Mammary epithelial cell (primary cell): ENCODE measurements at places on chromosomes 6 and 20. TPM values are rescaled to one million over a fixed set of nuclear protein-coding genes. Genes with fewer than 3 reads are reported as not detected.

Gene MAPK13
- total RNA-seq: 11.9 and 15.0 TPM in 2 replicates

Gene ENTPD6
- total RNA-seq: 82.9 and 96.3 TPM in 2 replicates

Gene SCGN
- not detected in 2 replicates for total RNA-seq

Gene RAD21L1
- not detected in 2 replicates for total RNA-seq

Gene COL11A2
- total RNA-seq: 0.45 and 0.64 TPM in 2 replicates

Gene COL9A1
- total RNA-seq: not detected in 2 replicates

Gene ELOVL4
- 14.8 and 15.2 TPM in 2 replicates for total RNA-seq

Gene CTCFL
- total RNA-seq: not detected

Gene MRPS26
- total RNA-seq: 25.3 TPM

Gene ZDHHC14
- 4.0 TPM for total RNA-seq

Gene SCUBE3
- total RNA-seq: under 0.01 TPM

Gene FGD2
- not detected for total RNA-seq

Gene SLC22A2
- total RNA-seq: not detected in 2 replicates

Gene DZANK1
- 2.4 and 2.8 TPM in 2 replicates for total RNA-seq

Gene ZNF217
- 30.8 TPM for total RNA-seq

Gene CLVS2
- total RNA-seq: not detected in 2 replicates

Gene TSPO2
- total RNA-seq: not detected

Gene ABHD16B
- not detected in 2 replicates for total RNA-seq

Gene SLC23A2
- total RNA-seq: 23.8 TPM

Gene SAMD3
- total RNA-seq: not detected

Gene SLC17A3
- not detected for total RNA-seq

Gene ARMH2
- not detected in 2 replicates for total RNA-seq

Gene PGC
- not detected in 2 replicates for total RNA-seq

Gene HCK
- not detected for total RNA-seq

Gene SLC35F1
- not detected in 2 replicates for total RNA-seq

Gene TMEM244
- not detected for total RNA-seq

Gene LY86
- not detected for total RNA-seq

Gene DDX39B
- total RNA-seq: 263 TPM
